ENCODE measurements at places on chromosomes 2 and 18.

- DNase-seq = no peak
Observed at GRCh38 chr18:58870130-58870529, 5.5 kb downstream of the ZNF532 start.

DNA sequence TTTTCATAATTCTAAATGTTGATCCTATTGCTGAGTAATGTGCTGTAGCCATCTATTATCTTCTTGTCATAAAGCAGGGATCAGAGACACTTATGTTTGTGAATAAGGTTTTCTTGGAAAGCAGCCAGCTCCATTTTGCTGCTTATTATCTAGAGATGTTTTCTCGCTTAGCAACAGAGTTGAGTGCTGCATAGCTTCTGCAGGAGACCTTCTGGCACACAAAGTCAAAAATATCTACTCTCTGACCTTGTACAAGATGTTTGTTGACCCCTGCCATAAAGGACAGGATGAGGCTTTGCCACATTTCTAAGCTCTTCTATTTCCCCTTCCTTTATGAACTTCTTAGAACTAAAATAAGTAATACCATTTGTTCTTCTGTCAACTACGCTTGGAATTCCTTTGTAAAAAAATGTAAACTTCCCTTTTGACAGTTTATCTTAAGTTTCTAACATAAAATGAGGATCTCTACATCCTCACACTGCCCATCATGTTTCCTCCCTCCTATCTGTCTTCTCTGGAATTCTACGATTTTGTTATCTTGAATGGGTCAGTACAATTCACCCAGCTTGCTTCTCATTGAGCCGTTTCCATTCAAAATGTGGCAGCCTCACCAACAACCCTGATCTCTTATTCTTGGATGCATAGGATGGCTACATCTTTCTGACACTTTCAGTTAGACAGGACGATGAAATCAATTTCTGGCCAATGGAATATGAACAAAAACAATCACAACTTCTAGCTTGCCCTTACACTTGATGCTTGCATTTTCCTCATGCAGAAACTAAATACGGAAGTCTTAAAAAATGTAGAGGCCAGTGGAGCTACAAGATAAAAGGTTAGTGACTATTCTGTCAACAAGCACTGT lies 1377.0 kb downstream of the SUCLG1 start:
- DNase-seq = no peak

GRCh38 chr18:50982086-50982801 lies 14.4 kb downstream of the ELAC1 start:
- no peak for DNase-seq

- no peak for DNase-seq
Observed at GRCh38 chr2:39118786-39119499, 1.9 kb downstream of the SOS1 start.

DNA sequence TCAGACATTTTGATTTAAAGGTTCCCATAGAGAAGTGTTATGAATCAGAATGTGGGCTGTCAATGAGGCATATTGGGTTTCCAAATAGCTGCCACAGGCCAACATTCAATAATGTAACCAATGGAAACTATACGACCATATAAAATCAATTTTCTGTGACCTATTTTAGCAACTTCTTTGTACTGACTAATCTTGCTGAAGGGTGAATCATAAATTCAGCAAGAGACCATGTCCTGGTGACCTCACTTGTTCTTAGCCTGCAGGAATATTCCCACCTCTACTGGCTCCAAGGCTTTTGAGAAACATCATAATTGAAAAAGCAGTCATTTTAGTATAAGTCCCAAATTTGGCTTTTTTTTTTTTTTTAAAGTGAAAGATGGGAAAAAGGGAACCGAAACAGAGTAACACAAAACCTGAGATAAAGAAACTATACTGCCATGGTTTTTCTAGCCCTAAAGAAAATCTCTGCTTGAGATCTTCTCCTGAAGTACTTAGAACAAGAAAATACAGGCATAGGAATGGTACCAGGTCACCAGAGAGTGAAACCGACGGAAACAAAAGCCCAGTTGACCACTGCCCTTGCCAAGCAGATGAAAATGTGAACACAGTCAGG lies 32.1 kb downstream of the PLEKHM3 start:
- no peak for DNase-seq

Measured in CD4-positive, alpha-beta T cell treated with Interleukin-2 at 100 ng/mL for 4 hours (primary cell).